ENCODE measurements at places on chromosomes 7 and 10.

- no peak for DNase-seq
Measured at GRCh38 chr10:5559642-5560141, 34.9 kb downstream of the CALML3 start.

- no peak for DNase-seq
Measured at GRCh38 chr10:86970162-86970981, 2.1 kb downstream of the ADIRF start.

DNA sequence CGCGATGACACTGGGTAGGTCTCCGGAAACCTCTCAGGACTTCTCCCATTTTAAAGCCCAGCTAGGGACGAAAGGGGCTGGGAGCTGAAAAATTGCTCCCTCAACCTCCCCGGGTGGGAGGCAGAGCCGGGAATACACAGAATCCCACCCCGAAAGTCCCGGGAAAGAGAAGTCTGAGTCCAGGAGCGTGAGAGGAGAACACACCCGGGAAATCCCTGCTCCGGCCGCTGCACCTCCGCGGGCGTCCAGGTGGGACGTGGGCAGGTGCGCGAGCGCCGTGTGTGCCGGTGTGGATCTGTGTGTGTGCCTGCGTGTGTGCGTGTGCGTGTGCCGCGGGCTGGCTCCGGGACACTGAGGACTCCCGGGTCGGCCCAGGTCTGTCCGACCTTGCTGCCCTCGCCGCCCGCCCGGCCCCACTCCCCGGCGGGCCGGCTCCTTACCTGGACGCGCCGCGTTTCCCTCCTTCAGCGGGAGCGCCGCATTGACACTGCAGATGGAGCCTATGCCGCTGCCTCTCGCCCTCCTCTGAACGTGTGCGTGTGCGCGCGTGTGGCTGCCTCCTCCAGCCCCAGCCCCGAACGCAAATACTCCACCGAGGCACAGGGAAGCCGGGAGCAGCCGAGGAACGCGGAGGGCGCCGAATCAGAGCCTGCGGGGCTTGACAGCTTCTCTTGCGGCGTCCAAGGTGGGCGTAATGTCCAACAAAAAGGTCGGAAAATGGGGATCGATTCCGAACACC, at the start of gene PLXNA4:
Gene PLXNA4 (minus strand): TSS at position 489 of the 739 bp plus-strand sequence. CDS start 67,777 bp downstream, outside the sequence.
- DNase-seq = no peak

DNA sequence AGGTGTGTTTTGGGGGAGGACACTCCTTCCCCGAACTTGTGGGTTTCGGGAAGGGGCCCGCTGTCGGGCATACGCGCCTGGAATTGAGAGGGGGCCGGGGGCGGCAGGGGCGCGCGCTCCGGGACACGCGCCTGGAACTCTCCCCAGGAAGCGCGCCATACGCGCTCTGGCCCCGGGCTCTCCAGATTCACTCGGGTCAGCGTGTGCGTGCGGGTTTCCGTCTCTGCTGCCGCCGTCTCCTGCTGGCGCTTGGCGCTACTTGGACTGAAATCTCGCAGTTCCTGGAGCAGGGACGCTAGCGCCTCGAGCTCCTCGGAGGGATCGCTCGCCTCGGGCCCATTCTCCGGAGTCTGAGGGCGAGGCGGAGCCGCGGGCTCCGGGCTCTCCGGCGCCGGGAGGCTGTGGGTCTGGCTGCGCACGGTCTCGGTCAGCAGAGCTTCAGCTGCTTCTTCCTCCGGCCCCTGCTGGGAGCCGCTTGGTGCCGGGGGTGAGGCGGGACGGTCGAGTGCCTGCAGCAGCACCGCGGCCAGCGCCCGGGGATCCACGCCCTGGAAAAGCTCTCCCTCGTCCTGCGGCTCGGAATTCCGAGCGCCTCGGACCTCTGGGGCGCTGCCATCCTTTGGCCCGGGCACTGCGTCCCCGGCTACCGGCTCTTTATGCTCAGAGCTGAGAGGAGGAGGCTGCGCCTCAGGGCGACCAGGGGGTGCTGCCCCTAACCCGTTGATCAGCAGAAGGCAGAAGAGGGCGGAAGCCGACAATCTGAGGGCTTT, 1.1 kb downstream of the VGF start:
- DNase-seq = no peak

GRCh38 chr7:7569615-7570014, 2.9 kb downstream of the MIOS start:
- no peak for DNase-seq

GRCh38 chr10:6788731-6789130, 208.7 kb upstream of the PRKCQ start:
- DNase-seq = no peak

- no peak for DNase-seq
Measured at GRCh38 chr10:96619796-96620773, 33.3 kb upstream of the TM9SF3 start.

GRCh38 chr7:115299397-115300037, 377.6 kb downstream of the MDFIC start:
- DNase-seq = no peak

GRCh38 chr7:1087952-1088920, at the start of gene GPER1:
Gene GPER1, plus strand, starts transcription at chr7:1088113. Its CDS starts 3,616 bp downstream, at chr7:1091729.
- no peak for DNase-seq

DNA sequence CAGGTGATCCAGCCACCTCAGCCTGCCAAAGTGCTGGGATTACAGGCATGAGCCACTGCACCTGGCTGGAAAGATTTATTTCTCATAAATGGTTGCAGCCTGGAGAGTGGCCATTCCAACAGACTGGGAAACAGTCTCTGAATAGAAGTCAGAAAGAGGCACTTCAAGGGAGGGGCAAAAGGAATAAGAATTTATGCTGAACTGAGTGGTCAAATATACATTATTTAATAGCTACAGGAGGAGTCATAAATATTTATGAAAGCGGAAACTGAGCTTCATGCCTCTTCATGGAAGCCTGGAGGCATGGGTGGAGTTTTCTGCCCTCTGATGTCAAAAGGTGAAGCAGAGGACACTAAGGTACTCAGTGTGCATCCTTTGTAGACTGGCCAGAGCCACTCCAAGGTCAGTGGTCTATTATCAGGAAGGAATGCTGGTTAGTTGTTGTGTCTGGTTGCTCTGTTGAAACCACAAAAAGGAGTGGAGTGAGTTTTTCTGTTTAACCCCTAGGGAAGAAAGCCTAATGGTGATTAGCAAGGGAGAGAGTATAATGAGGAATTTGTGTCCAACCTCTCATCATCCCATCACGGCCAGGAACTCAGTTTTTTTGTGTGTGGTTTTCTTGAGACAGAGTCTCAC, 9.3 kb upstream of the NRBF2 start:
- DNase-seq = no peak

DNA sequence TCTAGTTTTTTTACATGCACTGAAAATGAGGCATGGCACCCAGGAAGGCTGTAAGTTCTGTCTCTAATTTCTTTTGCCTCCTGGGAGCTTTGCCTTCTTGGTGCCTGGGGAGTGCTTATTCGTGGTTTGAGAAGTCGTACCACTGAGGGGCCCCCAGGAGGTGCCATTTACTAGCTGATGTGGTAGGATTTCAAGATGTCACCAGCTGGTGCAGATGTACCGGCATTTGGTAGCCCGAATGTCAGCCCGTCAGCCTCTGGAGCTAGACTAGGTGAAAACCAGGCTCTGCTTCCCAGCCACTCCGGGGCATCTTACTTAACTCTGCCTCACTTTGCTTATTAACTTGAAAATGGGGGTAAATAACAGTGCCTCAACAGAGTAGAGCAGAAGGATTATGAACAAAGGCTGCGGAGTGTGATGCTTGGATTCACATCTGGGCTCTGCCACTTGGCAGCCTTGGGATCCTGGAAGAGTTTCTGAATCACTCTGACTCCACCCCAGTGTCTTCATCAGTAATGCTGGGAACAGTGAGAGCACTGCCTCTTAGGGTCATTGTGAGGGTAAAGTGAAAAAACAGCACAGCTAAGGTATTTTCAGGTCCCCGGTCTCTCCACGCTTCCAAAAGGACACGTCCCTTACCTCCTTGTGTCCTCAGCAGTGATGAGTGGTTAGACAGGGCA, 31.4 kb upstream of the BTBD16 start:
- no peak for DNase-seq

DNA sequence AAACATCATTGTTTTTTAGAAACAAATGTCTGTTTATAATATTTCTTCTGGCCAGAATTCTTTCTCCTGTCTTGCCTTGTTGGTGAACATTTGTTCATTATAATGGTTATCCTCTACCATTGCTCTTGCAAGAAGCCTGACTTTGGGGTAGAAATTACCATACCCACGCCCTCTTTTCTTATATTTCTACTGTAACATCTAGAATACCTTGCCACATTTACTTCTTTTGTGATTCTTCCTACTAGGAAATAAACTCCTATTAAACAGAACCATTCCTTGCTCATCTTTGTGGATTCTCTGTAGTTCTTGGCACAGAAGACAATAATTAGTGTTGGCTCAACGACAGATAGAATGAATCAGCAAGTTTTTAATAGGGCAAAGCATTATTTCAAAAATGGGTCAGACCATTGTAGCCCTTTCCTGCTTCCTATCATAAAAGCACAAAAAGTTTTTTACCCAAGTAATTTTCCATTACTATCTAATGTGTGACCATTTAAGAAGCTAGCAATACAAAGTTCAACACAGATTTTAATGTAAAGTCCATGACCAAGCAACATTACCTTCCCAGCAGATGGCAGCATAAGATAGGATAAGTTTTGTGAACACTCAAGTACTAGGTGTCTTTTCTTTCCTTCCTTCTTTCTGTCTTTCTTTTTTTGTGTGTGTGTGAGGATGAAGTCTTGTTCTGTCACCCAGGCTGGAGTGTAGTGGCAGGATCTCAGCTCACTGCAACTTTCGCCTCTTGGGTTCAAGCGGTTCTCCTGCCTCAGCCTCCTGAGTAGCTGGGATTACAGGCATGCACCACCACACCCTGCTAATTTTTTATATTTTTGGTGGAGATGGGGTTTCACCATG, 270.4 kb downstream of the HGF start:
- DNase-seq = no peak

GRCh38 chr10:122362621-122363020, 11.9 kb upstream of the PLEKHA1 start:
- DNase-seq = no peak

DNA sequence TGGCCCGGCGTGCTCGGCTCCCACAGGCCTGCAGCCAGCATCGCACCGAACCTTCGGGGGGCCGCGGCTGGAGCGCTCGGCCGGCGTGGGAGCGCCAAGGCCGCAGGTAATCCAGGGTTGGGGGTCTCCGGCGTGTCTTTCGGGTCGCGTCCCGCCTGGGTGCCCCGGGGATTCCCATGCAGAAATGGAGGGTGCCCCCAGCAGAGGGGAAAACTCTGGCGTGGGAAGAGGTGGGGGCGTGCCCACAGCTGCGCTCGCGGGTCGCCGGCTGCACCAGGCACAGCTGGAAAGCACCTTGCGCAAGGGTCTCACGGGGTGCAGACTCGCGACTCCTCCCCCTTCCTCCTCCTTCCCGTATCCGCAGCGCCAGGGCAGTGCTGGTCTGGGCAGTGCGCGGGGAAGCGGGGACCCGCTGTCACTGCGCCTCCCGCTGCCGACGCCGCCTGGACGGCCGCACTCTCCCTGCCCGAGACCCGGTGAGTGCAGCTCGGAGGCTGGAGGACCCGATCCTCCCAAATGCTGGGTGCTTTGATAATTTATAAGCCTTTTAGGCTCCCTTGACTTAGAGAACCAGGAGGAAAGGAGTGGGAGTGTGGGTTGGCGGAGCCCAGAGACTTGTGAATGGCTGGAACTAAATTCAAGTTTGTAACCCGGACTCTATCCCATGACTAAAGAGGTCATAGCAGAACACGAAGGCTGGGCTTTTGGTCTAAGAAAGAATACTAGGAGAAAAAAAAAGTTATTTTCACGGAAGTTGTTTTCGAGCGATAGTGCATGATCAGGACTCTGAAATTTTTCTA, 489 bp downstream of the MAP3K8 start:
- no peak for DNase-seq

GRCh38 chr7:118974836-118975235, 750.3 kb downstream of the ANKRD7 start:
- DNase-seq = no peak

DNA sequence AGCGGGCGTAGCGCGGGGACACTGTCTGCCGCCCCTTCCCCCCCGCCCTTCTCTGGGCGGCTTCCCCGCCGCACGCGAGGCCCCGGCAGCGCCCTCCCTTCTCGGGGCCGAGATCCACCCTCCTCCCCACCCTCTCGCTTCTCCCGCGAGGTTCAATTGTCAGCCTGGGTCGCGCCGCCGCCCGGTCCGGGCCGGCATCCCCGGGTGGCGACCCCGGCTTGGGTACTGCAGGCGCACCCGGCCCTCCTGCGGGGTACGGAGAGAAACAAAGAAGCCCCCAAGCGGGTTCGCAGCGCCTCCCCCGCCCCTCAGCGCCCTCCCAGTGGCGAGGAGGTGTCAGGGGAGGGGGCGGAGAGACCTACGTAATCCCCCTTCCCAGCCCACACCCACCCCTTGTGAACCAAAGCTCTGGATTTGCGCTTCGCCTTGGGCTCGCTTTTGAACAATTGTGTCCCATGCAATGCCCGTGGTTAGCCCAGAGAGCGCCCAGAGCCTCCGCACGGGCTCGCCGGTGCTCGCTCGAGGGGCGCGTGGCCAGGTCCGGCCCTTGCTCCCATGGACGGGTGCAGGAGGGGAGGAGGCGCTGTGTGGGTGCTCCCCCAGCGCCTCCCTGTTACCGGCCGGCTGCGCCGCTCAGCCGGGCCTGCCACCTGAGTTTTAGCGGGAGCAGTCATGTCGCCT, 634 bp downstream of the HECW1 start:
- DNase-seq = no peak

DNA sequence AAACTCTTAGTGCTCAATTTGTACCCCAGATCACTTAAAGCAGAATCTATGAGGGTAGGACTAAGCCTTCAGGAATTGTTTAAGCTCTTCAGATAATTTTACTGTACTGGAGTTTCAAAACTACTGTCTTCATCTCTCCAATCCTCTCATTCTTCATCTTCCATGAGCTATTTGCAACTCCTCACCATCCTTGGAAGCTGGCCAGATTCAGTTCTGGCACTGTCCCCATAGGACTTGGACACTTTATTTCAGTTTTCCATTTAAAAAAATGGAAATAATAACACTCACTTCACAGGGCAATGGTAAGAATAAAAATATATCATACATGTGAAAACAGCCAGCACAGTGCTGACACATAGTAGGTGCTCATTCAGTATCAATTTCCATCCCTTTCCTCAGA, 74.6 kb downstream of the PPP1R17 start:
- no peak for DNase-seq

GRCh38 chr7:76165973-76166403, 35.7 kb upstream of the SRRM3 start:
- no peak for DNase-seq

- DNase-seq = no peak
Measured at GRCh38 chr10:91251430-91252056, 31.1 kb downstream of the PCGF5 start.

DNA sequence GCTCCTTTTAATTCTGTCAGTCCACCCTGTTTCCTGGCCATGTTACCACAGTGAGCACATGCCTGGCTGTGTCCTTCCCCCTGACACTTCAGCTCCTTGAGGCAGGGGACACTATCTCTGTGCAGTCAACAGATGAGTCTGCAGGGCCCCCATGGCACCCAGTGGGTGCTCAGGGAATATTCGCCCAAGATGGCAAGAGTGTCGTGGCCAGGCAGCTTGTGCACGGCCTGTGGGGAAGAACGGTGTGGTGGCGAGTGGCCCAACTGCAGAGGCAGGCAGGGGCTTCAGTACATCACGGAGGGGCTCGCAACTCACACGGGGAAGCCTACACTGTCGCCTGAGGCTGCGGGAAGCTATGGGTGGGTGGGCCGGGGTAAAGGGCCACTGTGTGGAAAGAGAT, 91.1 kb downstream of the TRRAP start:
- no peak for DNase-seq

Measured in cortex of kidney (tissue), 1 donor.